ENCODE measurements at places on chromosomes 13 and 19.

DNA sequence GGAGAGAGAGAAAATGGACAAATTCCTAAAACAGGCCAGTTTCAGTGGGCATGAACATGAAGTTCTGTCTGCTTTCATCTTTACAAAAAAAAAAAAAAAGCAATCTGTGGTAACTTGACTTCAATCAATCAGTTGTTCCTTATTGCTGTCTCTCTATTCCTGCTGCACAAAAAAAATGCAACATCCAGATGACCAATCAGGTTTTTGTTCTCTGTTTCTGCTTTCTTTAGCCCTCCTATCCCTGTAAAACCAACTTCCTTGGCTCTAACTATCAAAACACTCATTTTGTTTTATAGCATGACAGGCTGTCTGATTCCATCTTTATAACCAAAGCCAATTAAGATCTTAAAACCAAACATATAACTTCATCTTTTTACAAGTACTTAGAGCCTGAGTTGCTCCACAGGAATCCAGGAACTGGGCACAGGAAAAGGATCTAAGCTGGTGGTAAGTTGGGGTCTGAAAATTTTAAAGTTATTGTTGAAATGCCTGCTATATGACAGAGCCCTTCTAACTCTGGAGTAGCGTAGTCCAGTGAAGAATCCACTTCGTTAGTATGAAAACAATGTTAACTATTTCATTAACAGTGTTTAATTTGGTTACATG lies at the start of gene FPR3:
TSS of gene FPR3 (plus strand) at position 273 of the 606 bp plus-strand sequence. CDS start 28,592 bp downstream, outside the sequence.
- no peak for DNase-seq

DNA sequence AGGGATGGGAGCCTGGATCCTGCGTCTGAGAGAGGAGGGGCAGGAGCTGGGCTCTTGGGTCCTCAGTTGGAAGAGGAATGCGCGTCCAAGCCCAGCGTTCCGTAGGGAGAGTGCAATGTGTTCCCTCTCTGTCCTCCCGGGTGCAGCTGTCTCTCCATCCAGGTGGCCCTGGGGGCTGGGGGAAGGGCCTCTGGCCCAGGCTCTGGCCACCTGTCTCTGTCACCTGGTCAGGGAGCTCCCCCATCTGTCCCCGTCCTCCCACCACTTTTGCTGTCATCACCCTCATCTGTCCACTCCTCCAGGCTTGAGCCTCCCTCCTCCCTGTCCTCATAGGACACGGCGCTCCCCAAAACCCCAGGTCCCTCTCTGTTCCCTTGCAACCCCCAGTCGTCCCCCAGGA lies 3.7 kb upstream of the SBK2 start:
- no peak for DNase-seq

DNA sequence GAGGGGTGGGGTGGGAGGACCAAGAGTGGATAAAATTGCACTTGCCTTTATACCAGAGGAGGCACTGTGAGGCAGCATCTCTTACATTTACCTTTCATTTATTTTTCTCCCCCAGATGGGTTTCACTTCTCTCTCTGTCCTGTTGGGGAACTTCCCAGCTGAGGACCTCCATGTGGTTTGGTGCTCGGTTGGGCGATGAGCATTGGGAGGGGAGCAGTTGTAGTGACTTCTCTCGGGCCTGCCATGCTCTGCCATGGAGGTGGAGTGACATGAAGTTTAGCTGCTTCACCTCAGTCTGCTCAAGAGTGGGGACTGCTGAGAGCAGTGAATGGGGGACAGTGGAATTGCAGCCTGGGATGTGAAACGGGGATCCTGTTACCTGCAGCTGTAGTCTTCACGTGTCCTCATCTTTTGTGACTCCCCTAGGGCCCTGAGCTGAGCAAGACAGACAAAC lies 23.1 kb upstream of the CXCL17 start:
- peak; percentile 26 for DNase-seq

GRCh38 chr13:62846302-62846701 lies 1430.7 kb upstream of the PCDH20 start:
- DNase-seq = no peak

GRCh38 chr19:18312092-18312534 lies 10.8 kb downstream of the LSM4 start:
- no peak for DNase-seq

GRCh38 chr13:45833663-45834375 lies 17.7 kb downstream of the SIAH3 start:
- no peak for DNase-seq

DNA sequence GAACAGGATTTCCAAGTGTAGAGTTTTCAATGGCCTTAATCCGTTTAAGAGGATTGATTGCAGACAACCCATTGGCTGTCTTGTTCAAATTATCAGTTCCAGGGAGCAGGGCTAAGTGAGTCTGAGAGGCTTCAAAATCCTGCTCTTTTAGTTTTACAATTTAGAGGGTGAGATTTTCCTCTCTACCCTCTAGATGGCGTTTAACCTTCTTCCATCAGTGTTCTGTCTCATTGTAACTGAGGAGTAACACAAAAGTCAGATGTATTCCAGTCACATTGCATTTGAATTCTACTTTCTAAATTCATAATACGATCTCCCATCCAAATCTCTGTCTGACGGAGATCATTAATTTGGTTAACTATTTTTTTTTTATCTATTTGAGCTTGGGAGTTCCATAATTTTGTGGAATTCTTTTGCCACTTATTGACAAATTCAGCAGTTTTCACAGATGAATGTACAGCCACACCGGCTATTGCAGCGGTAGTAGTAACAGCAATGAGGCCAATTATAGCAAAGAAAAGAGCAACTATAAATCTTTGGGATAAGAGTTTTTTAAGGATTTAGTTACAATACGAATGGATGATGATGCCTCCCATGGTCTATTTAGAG lies 7.8 kb upstream of the C19orf84 start:
- no peak for DNase-seq

- no peak for DNase-seq
Observed at GRCh38 chr13:26112843-26113242, 61.0 kb upstream of the SHISA2 start.

GRCh38 chr13:51532736-51533197 lies 51.5 kb upstream of the WDFY2 start:
- DNase-seq = no peak

GRCh38 chr13:40981949-40982348 lies 37.2 kb downstream of the ELF1 start:
- no peak for DNase-seq

DNA sequence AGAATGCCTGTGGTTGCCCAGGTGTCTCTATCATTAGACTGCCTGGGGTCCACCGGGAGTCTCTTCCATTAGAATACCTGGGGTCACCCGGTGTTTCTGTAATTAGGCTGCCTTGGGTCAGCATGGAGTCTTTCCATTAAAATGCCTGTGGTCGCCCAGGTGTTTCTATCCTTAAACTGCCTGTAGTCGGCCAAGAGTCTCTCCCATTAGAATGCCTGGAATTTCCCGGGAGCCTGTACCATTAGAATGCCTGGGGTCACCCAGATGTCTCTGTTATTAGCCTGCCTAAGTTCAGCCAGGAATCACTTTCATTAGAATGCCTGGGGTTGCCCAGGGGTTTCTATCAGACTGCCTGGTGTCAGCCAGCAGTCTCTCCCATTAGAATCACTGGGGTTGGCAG lies 1492.8 kb downstream of the UQCRFS1 start:
- DNase-seq = no peak

GRCh38 chr19:14470031-14470876 lies 4.9 kb downstream of the PTGER1 start:
- no peak for DNase-seq

DNA sequence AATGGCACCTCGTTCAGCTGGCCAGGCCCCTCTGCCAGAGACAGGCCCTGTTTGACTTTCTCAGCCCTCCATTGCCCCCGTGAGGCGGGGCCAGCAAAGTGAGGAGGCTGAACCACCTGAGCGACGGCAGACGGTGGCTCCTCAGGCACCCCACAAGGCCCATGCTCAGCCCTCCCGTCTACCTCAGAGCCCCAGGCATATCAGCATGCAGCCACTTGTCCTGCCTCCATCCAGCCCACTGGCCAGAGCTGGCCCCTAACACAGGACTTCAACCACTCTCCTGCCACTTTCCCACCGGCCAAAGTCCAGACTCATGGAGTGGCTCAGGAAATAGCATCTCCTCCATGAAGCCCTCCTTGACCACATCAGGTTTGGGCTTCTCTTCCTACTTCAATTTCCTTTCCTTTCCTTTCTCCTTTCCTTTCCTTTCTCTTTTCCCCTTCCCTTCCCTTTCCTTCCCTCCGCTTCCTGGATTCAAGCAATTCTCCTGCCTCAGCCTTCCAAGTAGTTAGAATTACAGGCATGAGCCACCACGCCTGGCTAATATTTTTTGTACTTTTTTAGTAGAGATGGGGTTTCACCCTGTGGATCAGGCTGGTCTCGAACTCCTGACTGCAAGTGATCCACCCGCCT lies 9.3 kb downstream of the SLC7A10 start:
- no peak for DNase-seq

DNA sequence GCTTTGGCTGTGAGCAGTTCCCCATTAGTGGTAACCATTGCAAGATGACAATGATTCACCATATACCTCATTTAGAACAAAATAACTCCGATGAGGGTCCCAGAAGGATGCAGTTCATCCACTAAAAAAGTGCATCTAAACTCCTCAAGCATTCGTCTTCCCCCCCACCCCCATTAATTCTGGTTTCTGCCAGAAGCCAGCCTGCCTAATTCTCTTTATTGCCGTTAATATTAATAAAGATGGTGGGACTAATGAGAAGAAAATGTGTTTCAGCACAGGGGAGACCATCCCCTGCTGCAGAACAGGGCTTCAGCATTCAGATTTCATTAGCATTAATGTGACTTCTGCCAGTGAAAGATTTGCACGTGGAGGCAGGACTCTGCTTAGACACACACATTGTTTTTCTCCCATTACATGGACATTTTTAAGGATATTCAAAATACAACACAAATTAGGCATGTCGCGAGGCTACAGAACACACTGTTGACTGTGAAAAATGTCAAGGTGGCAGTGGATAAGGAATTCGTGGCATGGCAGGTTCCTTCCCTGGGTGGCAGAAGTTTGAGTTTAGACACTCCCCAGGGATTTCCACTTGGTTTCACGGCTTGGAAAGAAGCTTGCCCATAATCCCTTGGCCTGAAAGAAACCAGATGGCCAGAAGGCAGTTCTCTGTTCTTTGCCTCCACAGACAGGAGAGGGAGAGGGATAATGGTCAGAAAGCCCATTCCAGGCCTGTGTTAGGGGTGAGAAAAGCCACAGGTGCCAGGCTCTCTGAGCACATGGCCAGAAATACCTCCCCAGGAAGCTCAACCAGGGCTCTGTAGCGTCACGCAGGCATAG lies 236.5 kb downstream of the FOXO1 start:
- no peak for DNase-seq

- DNase-seq = no peak
Observed at GRCh38 chr19:8046569-8047165, 5.9 kb upstream of the CCL25 start.

DNA sequence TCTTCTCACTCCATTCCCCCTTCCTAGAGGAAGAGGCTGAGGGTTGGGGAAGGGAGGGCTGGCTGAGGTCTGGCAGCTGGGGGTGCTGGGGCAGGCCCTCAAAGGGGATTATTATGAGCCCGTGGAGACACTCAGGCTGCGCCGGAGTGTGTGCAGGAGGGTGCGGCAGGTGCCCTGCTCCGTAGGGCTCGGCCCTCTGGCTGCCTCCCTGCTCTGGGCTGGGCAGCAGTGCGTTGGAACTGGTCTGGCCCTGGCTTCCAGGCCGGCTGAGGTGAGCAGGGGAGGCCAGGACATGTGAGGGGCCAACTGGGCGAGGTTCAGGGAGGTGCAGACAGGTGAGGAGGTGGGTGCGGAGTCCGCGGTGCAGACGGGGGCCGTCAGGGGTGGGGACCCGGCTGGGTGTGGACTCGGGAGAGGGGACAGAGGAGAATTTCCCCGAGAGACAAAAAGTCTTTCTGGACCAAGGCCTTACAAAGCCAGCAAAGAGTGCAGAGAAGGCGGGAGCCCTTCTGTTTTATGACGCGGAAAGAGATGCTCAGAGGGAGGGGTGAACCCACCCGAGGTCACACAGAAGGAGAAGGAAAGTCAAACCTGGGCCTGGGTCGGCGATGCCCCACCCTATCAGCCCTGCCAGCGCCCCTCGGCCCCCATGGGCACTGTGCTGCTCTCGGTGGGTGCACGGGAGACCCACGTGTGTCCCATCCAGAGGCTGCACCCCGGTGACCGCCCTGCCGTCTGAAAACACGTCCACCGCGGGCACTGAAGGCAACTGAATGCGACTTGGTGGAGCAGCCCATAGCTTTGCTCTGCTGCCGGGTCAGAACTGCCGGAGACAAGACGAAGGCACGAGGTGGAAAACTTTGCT lies 31.0 kb downstream of the PIP5K1C start:
- DNase-seq = no peak

DNA sequence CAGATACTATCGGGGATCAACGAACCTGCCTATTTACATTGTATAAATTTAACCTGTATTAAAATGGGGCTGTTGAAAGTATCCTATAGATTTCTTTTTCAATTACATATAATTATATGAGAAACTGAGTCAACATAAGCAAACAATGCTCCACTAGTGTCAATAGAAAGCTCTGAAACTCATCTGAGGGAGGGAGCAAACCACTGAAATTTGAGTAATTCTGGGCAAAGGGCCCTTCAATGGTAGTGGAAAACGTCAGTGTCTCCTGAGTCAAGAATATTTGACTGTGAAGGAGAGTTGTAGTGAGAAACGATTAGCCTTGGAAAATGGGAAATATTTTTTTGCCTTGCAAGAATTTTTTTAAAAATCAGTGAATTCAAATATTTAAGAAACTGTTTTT lies 17.6 kb upstream of the VN1R4 start:
- DNase-seq = no peak

DNA sequence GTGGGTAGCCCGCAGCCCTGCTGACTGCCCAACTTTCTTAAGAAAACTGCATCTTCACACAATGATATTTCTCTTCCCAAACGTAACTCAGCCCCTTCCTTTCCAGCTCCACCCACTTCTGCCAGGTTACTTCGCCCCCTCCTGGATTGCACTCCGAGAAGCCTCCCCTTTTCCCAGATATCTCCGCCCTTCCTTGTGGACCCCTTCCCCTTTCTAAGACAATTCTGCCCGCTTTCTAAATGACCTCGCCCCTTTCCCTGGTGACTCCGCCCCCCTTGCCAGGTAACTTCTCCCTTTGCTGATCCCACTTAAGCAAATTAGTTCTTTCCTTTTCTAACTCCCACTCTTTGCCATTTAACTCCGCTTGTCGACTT lies 2.6 kb downstream of the VSIG10L start:
- DNase-seq = no peak

DNA sequence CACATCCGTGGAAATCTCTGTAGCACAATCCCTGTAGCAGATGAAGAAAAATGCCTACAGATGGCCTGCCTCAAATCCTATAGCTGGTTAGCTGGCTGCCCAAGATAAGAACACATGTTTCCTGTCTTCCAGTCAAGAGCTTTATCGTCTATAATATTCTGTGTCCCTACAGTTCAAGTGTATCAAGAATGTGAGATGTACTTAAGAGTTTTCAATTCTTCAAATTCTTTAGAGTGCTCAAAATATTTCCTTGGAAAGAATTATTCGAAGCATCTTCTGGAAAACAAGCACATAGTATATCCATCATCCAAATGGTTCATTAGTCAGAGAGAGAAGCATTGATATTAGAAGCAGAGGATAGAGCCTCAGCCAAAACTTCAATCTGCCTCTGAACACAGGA lies 239.8 kb downstream of the COG6 start:
- no peak for DNase-seq

GRCh38 chr13:48437371-48437770 lies 24.5 kb upstream of the LPAR6 start:
- DNase-seq = peak; percentile 19

GRCh38 chr19:37466798-37467607 lies at the start of gene ZNF569:
TSS of gene ZNF569 (minus strand) at chr19:37467444. CDS start at chr19:37444921, 22,523 bp downstream.
- DNase-seq = peak; percentile 83

GRCh38 chr19:48740164-48740972 lies at the start of gene RASIP1:
TSS of gene RASIP1 (minus strand) at chr19:48740610. CDS start at chr19:48740282, 328 bp downstream.
- no peak for DNase-seq

- no peak for DNase-seq
Observed at GRCh38 chr19:42495663-42496062, 32.6 kb downstream of the CEACAM1 start.
